ENCODE measurements at places on chromosomes 16 and 17.

GRCh38 chr16:20291208-20292206 is 35.8 kb downstream of the GP2 start:
- no peak for DNase-seq

DNA sequence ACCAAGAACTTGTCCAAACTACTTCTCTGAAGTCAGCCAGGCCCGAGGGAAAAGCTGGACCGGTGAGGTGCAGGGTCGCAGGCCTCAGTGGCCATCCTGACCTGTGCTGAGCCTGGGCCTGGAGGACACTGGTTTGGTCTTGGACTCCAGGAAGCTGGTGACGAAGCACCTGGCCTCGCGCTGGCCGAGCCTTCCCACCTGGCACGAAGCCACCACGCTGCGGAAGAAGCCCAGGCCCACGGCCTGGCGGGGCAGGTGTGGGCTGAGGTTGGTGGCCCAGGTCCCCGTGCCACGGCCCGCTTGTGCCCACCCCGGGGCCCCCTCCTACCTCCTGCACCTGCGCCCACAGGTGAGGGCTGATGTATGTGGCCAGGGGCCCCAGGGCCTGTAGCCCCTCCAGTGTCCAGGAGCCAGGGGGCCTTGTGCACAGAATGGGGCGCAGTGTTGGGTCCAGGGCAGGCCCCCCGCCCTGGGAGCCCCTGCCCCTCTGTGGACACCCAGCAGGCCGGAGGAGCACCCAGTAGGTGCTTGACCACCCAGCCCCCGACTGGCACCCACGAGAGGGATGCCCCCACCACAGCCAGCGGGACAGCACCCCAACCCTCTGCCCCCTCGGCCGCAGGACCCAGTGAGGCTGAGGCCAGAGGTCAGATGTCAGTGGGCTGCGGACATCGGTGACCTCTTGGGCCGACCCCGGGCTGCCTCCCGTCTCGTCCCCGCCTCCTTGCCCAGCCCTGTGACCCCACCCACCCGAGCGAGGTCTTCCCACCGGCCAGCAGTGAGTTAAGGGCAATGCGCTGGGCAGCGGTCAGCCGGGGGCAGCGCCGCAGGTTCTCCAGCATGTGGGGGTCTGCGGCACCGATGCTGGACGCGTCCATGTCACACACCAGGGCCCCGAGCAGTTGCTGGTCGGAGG is 13.8 kb downstream of the MSLN start:
- DNase-seq = no peak

- no peak for DNase-seq
Observed at GRCh38 chr17:66775881-66776400, 59.0 kb upstream of the CACNG5 start.

DNA sequence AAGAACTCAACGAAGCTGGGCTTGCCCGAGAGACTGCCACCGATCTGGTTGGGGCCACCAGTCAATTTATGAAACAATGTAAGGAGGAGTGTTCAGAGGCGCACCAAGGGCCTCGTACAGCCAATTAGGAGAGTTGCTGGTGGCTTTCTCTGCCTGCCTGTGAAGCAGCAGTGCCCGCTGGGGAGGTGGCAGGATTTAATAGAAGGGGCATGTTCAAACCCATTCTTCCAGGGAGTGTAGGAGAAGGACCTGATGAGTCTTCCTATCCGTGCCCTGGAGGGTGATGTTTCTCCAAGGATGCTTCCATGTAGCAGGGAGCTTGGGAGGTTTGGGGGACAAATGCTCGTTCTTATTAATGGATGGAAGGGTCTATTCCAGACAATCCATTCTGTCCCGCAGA is 178.4 kb downstream of the CCDC182 start:
- no peak for DNase-seq

DNA sequence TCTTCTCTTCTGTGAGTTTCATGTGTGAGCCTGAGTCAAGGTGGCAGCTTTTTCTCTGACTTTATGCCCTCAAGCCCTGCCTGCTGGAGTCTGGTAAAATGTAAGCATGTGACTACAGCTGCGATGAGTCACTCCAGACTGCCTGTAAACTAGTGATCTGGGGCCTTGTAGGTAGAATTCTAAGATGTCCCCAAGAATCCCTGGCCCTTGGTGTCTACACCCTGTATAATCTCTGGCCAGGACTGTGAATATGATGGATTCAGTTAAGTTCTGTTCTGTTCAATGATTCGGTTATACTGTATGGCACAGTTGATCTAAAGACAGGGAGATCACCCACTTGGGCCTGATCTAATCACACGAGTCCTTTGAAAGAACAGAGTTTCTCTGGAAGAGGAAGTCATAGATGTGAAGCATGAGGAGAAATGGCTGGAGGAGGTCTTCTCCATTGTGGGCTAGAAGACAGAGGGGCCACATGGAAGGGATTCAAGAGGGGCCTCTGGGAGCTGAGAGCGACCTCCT is 29.8 kb downstream of the PRSS54 start:
- no peak for DNase-seq

GRCh38 chr17:47717979-47718621 is 14.9 kb upstream of the TBX21 start:
- no peak for DNase-seq

GRCh38 chr16:69328854-69329316 is 1.5 kb downstream of the PDF start:
- no peak for DNase-seq

DNA sequence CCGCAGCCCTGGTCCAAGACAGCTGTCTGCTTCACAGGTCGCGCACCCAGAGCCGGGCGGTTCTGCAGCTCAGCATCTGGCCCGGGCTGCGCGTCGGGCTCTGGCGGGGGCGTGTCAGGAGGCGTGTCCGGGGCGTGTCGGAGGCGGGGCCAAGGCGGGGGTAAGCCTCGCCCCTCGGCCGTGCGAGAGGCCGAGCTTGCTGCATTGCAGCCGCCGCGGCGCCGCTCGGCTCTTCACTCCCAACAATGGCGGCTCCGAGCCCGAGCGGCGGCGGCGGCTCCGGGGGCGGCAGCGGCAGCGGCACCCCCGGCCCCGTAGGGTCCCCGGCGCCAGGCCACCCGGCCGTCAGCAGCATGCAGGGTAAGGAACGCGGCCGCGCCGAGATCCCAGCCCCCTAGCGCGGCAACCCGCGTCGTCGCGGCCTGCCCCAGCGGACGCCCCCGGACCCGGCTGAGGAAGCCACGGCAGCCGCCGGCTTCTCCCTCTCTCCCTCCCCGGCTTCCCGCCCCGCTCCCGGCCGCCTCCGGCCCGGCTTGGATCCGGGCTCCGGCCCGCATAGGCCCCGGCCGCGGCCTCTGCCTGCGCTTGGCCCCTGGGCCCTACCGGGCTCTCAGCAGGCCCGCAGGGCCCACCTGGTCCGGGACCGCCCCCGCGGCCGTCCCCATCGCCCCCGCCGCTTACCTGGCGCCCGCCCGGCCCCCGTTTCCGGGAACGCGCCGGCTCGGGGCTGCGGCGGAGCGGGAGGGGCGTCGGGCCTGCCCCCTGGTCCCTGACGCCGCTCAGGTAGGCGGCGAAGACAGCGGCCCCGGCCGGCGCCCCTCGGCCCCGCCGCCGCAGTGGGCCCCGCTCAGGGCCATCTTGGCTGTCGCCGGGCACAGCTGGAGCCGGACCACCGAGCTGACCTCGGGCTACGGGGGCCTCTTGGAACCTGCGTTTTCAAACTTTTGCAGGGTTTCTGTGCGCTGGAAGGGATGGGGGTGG is at the start of gene MAP2K4:
Gene MAP2K4, plus strand, starts transcription at position 236 of the 981 bp plus-strand sequence. Its CDS starts 10 bp downstream, at position 246.
- peak; percentile 74 for DNase-seq

GRCh38 chr16:55955845-55956244 is 80.7 kb upstream of the CES5A start:
- no peak for DNase-seq

- DNase-seq = no peak
Observed at GRCh38 chr16:24491731-24492130, 47.6 kb upstream of the RBBP6 start.

Data from left renal pelvis (tissue), 4 donors.